ENCODE measurements at places on chromosomes 4 and X.
A peak's percentile ranks its signal among the peaks of the same experiment; 100 is the strongest.

DNA sequence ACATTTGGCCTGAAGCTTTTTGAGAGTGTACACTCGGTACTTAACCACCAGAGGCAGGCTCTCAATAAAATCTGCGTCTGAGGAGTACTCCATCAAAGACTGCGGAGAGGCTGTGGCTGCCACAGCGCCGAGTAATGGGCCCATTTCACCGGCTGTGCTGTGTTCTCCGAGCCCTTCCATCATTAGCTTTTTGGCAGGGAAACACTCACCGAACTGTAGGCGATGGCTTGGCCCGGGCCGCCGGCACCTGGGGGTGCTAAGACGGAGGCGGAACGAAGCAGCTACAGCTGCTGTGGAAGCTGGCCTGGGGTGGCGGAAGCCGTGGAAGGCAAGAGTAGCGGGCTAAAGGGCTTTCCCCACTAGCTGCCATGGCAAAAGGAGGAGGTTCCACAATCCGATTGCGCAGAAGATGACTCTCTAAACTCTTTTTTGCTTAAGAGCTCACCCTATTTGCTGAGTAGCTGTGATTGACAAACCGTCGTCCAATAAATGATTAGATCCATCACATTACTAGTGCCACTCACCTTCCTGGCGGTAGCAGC, 48.5 kb upstream of the PABPC1L2A start:
- no peak for DNase-seq

DNA sequence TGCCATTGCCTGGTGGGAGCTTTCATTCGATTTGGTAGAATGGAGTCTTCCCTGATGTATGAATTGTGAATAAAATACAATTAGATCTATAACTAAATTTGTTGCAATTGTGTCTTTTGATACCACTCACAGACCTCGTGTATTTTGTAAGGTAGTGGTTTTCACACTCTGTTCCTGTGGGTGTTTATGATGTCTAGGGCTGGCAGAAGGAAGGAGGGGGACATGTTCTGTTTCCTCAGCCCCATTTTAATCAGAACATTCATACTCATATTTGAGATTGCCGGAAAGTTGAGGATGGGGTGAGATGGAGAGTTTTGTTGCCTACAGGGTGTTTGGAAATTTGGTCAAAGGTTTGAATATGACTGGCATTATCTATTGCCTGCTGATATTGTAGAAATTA, 42.9 kb downstream of the PTTG2 start:
- peak; percentile 18 for DNase-seq

GRCh38 chrX:150165776-150166610, 197.1 kb upstream of the MAMLD1 start:
- DNase-seq: no peak

DNA sequence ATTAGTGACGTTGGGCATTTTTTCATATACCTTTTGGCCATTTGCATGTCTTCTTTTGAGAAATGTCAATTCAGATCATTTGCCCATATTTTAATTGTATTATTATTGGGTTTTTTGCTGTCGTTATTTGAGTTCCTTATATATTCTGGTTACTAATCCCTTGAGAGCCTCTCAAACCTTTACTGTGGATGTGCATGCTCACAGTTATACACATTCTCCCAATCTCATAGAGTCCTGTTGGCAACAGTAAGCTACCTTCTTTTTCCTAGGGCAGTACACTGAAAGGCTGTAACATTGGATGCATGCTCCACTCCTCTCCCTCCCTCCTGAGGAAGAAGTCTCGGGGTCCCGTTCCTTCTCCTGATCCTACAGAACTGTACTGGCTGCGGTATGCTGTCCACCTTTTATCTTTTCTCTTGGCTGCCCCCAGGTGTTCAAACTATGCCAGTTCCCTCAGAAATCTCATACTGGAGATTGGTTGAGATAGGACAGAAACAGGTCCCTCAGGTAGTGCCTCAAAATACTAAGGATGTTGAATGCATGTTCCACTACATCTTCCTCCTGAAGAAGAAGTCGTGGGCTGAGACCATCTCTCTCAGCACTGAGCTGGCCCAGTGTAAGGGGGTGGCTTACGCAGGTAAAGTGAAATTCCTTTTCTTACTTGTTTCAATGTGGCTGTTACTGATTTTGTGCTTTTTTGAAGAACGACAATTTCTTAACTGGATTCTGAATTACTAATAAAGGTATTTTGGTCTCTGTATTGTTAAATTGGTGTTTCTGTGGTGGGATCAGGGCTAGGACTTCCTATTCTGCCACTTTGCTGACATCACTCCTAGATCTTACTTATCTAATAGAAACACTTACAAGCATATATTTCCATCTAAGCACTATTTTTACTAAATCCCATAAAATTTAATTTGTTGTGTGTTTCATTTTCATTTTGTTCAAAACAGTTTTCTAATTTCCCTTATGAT, 145.4 kb upstream of the HUWE1 start:
- peak; percentile 60 for DNase-seq

GRCh38 chr4:55438314-55438713, 42.6 kb downstream of the TMEM165 start:
- DNase-seq: no peak

DNA sequence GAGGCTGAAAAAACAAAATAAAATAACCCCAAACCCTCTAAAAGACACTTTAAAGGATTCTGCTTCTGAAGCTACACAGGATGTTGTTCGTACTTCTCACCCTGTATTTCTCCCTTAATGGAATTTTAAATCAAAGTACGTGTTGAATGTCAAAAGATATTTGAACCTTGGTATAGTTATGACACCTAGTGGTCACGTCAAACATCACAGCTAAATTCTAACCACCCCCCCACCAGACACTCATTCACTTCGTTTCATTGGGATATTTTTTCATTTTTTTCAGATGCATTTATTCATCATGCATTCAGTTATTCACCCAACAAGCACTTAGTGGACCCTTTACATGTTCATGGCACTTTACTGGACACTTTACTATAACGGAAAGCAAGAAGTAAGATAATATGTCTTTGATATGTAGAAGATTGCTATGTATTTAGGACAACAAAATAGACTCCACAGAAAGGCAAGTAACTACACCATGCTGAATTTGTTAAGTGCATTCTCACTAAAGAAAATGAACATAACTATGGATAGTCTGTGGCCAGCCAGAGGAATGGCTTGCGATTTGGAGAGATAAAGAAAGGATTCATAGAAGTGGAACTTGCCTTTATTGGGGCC, 62.5 kb upstream of the GPR174 start:
- peak; percentile 69 for DNase-seq
